Left ventricle myocardium inferior (tissue), 1 donor: ENCODE measurements at places on chromosomes 13 and 19.

- DNase-seq, result no peak
These were observed 8.9 kb upstream of the DGKH start for GRCh38 chr13:42039457-42039945.

DNA sequence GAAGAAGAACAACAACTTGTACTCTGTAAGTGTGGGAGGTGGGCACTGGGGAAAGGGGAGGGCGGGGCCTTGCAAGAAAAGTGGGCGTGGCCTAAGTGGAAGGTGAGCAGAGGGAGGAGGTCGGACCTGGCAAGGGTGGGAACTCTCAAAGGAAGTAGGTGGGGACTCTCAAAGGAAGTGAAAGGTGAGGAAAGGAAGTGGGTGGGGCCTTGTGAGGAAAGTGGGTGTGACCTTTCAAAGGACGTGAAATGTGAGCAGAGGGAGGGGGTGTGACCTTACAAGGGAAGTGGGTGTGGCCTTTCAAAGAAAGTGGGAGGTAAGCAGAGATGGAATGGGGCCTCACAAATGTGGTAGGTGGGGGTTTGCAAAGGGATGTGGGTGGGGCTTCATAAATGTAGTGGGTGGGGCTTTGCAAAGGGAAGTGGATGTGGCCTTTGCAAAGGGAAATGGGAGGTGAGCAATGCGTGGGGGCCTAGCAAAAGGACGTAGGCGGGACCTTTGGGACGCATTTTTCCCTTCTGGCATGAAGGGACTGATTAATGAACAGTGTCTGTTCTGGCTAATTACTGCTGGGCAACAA, 25.9 kb downstream of the ACSBG2 start:
- no peak for DNase-seq

DNA sequence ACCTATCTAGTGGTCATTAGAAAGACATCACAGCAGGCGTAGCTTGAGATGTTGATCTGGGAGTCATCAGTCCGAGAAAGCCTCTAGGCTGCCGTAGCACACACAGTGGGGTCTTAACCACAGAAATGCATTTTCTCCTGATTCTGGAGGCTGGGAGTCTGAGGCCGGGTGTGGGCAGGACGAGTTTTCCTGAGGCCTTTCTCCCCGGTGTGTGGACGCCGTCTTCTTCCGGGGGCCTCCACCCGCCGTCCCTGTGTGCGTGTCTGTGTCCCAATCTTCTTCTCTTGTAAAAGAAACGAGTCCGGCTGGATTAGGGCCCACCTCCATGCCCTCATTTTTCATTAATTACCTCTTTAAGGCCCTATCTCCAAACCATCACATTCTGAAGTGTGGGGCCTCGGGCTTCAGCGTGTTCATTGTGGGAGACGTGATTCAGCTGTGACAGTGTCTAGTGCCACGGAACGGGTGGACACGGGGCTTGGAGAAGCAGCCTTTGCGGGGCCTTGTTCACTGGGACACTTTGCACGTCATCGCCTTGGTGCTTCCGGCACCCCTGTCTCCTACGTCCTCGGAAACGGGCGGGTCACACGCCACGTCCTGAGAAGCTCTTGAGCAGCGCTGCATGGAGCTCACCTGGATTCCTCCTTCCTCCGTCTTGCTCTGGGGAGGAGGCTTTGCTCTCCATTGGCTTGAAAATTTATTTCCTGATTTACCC, 208.9 kb upstream of the SOX1 start:
- no peak for DNase-seq

DNA sequence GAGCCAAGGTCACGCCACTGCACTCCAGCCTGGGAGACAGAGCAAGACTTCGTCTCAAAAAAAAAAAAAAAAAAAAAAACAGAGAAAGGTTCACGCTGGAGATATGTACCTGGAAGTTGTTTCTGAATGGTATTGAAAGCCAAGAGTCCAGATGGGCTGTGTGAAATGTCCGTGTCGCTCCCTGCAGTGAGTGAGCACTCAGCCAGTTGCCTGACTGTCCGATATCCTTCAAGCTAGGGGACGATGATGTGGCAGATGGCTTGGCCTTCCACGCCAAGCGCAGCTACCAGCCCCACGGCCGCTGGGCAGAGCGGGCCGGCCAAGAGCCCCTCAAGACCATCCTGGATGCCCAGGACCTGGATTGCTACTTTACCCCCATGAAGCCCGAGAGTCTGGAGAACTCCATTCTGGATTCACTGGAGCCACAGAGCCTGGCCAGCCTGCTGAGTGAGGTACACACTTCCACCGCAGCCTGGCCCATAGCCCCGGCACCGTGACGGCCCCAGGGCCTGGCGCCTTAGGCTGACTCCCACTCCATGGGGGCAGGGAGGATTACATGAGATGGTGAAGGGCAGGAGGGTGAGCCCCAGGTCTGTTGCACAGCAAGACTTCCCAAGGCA, 11.7 kb upstream of the OVOL3 start:
- DNase-seq, result no peak

GRCh38 chr19:18423258-18424020, 4.2 kb downstream of the SSBP4 start:
- no peak for DNase-seq

DNA sequence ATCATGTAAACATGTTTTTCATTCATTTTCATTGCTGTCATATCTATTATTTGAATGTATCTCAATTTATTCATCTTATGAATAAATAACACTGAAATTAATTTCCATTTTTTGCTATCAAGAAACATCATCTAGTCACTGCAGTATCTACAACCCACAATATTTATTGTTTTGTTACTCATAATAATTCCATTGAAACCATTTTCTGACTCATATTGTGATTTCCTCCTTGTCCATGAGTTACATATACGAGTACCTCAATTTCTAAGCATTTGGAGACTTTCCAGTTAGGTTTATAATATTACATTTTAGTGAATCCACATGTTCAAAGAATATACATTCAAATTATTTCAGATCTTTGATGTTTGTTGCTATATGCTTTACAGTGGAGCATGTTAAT, 1524.0 kb downstream of the SLITRK1 start:
- DNase-seq, result no peak

- no peak for DNase-seq
These were observed at the start of gene NTN5 for GRCh38 chr19:48672994-48673393. Gene NTN5, minus strand, starts transcription at chr19:48673017. Its CDS starts 2,031 bp downstream, at chr19:48670986.

DNA sequence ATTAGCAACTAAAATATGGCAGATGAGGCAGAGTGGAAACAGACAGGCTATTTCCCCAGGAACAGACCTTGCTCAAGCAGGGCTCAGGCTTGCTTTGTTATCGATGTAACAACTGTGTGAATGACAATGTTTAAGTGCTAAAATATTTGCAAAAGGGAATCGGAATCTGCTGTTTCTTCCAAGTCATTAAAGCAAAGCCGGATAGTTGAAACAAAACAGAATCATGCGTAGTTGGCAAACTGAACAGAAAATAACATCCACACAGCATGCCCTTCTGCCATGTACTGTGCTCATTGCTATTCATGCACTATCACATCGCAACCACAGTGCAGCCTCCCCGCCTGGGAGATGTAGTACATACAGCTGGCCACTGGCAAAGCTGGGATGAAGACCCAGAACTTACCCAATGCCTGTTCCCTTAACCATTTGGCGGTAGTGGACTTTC, 799.1 kb downstream of the DIAPH3 start:
- no peak for DNase-seq

- DNase-seq, result peak; percentile 20
These were observed 228.9 kb upstream of the IRS2 start for GRCh38 chr13:110015253-110015652.

- DNase-seq, result no peak
These were observed 33.5 kb downstream of the ELL start for GRCh38 chr19:18488403-18488723.

DNA sequence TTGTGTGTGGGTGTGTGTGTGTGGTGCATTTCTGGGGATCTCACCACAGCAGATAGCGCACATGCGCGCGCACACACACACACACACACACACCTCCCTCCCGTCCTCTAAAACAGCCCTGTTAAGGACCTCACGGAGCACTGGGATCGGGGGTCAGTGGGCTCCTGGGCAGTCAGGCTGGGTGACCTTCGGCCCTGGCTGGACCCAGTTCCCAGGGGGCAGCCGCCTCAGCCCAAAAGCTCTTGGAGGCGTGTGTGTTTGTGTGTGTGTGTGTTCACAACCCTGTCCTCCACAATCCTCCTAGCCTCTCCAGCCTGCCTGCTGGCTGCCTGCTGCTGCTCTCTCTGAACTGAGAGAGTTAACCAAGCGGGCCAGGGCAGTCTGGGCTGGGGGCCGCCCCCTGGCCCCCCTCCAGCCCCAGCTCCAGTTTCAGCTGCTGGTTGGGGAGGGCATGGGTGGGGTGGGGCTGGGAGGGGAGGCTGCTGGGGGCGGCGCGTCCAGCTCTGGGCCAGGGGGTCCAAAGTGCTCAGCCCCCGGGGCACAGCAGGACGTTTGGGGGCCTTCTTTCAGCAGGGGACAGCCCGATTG, at the start of gene FXYD1:
TSS of gene FXYD1 (plus strand) at position 520 of the 588 bp plus-strand sequence. CDS start 1,256 bp downstream, outside the sequence.
- DNase-seq, result peak; percentile 78

DNA sequence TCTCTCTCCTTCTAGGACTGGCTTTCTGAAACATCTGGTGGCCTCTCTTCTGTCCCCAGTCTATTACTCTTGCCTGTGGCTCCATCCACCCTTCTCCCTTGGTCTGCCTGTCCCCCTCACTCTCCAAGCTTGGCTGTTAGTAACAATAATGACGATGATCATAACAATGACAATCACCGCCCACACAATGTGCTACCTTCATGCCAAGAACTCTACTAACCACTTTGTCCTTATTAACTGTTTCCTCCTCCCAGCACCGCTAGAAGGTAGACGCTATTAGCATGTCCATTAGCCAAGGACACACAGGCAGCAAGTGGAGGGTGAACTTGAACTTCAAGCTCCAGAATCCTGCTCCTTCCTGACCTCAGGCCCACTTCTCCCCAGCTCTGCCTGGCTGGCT, 2.7 kb downstream of the GYS1 start:
- DNase-seq, result no peak

GRCh38 chr19:41353466-41354342, at the start of gene TGFB1:
Gene TGFB1, minus strand, starts transcription at chr19:41353922. Its CDS starts 878 bp downstream, at chr19:41353044.
- peak; percentile 89 for DNase-seq

DNA sequence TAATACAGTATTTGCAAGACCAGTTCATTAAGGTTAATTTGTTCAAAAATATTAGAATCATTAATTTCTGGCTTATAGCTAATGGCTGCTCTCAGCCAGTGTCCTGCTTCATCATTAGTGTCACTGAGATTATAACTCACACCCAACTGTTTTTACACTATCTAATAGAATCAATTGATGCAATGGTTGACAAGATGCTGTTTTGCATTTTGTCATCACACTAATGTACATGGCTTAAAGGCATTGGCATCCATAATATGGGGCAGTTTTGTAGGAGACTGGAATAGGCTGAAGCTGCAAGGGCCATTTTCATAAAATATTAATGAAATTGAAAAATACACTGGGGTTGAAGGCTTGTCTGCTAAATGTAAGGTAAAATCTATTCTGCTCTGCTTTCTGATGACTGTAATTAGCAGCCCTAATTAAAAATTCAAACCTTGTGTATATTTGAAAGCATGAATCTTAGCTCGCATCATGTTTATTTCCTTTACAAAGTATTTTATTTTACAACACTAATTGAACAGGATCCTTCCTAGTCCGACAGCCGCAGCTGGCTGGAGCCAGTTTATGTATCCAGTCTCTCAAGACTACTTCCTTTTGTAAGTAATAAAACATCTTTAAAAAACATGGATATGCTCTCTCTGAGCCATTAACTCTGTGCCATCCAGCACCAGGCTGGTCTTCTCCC, 296.7 kb downstream of the POU4F1 start:
- DNase-seq, result no peak

DNA sequence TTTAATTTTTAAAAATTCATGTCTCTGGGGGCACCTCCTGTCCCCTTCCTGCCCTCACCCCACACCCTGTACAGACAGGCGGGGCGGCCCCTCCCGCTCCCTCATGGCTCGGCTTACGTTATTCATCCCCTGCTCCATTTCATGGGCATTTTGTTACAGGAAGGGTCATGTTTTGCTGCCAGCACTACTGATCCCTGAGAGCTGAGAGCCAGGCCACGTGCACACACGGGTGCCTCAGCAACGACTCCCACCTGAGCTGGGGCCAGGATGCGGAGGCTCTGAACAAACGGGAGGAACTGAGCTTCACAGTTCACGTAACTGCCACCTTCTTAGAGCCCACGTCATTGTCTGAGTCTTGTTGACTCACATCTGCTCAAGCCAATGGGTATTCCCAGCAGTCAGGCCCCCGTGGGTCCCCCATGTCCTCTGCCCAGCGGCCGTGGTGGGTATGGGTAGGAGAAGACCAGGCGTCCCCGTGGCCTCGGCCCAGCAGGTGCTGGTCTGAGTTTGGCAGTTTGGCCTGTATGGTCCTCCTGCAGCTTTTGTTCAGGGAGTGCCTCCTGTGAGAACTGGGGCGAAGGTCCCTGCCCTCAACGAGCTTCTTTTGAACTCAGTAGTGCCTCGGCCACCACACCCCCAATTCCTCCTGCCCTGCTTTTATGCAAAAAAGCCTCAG, 16.4 kb upstream of the TMEM255B start:
- no peak for DNase-seq

- DNase-seq, result no peak
These were observed 11.3 kb downstream of the ATP7B start for GRCh38 chr13:51999921-52000320.

DNA sequence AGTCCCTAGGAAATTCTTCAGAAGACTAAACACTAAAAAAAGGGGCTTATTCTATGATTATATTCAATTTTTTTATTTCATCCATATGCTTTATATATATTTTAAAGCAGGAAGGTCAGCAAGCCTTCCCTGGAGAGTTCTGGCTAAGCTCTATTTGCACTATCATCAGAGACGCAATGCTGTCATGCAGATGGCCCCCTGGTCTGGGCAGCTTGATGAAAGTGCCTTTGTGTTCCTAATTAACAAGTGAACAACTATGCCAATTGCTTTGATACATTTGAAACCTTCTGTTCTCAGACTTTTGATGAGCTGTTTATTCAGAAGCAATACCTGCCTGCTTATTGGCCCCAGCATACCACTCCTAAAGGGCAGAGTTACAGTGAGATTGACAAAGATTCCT, 1344.6 kb downstream of the OLFM4 start:
- no peak for DNase-seq

GRCh38 chr13:70894258-70894657, 786.0 kb upstream of the KLHL1 start:
- no peak for DNase-seq
